ENCODE measurements at places on chromosomes 13 and 19.

- DNase-seq: peak; percentile 24
These were observed 362.2 kb upstream of the PCDH20 start for GRCh38 chr13:61777899-61778298.

DNA sequence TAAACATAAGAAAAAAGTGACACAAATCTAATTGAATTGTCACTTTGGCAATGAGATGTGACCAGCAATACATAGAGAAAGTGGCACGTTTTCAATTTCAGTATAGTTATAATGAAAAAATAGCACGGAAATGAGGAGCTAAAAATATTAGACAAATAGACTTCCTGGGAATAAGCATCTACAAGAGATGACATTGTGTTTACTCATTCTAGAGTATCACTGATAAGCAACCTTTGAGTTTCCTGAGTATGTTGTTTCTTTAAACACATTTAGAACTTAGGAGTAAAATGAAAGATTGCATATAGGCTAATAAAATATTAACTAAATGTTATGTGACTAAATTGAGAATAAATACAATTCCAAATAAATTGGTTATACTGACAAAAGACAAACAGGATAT, 207.1 kb upstream of the SLITRK6 start:
- DNase-seq: no peak

GRCh38 chr19:33350538-33351309, 22.8 kb upstream of the CEBPG start:
- DNase-seq: peak; percentile 35

DNA sequence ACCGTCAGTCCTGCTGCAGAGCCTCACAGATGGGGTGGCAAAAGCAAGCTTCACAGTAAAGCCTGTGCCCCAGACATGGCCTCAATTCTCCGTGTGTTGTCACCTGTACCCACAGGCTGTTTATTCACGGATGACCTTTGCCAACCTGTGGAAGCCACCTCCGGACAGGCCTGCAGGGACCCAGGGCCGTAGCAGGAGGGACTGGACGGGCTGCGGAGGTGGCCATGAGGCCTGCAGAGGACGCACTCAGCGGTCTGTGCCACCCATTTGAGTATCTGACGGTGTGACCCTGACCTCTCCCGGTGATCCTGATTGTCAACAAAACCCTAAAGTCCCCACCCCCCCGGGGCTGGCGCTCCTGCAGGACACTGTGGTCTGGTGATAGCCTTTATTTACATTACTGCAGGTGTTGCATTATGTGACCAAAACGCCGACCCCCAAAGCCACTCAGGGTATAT, 7.8 kb upstream of the KLF16 start:
- no peak for DNase-seq

GRCh38 chr19:50772476-50772875, 2.2 kb downstream of the GPR32 start:
- DNase-seq: no peak
